ENCODE measurements at places on chromosomes 3 and 15.

DNA sequence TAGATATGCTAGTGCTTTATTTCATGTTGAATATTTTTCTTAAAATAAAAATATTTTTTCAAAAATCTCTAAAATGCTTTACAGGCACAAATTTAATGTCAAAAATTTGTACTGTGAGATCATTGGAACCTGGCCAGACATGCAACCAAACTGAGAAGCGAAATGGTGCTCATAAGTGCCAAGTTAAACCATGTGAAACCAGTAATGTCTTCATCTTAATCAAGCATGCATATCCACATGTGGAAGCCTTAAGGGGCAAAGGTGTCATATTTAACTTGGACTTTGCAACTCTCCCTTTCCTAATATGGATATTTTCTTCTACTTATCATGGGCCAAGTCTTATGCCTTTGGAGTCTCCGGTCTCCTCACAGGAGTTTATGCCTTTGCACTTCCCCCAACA, 208.9 kb upstream of the COL8A1 start:
- no peak for DNase-seq

DNA sequence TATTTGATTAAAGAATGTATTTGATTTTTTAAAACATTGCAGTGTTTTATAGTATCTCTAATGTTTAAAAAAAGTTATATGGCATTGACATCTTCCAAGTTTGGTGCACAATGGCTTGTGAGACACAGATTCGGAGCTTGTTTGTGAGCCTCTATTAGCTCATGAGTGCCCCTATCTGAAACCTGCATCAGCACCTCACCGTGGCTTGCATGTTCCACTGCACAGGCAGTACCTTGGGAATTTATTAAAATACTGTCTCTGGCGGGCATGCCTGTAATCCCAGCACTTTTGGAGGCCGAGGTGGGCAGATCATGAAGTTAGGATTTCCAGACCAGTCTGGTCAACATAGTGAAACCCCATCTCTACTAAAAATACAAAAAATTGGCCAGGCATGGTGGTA, 6.8 kb upstream of the RTP2 start:
- no peak for DNase-seq

GRCh38 chr15:58980351-58980939, 7.0 kb upstream of the RNF111 start:
- DNase-seq = peak; percentile 30

DNA sequence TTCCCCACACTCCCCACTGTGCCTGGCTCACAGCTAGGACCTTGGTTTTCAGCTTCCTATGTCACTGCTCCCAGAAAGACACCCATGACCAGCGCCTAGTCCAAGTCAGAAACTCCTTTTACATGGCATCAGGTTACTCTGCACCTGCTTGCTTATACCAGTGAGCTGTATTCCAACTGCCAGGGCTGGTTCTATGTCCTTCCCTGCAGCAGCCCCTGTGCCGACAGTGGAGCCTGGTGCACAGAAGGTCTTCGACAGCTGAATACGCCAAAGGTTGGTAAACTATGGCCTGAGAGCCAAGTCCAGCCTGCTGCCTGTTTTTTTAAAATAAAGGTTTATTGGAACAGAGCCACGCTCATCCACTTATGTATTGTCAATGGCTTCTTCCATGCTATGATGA, 102.5 kb downstream of the IQSEC1 start:
- no peak for DNase-seq

DNA sequence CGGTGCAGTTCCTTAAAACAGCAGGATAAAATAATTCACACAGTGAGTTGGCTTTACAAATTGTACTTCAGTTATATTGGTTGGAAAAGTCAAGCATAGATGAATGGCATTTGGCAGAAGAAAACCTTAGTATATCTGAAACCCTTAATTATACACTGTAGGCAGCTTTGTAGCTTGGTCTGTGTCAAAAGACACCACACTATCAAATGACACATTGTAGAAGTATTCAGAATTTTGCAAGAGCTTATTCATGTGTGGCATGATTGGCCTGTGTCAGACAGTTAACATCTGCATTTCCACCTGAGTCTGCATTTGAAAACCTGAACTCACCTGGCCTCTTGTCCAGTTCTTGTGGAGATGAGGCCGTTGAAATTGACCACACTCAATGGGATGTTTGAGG, 13.8 kb downstream of the TMEM266 start:
- DNase-seq = no peak

DNA sequence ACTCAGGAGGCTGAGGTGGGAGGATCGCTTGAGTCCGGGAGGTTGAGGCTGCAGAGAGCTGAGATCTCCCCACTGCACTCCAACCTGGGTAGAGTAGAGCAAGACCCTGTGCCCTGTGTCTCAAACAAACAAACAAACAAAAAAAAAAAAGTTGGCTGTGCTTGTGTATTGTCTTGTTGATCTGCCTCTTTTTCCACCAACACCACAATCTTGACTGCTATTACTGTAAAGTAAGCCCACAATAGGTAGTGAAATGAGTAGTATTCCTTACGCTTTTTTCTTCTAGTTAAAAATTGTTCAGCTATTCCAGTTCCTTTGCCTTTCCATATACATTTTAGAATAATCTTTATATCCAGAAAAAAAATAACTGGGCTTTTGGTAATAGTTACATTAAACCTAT, 35.5 kb downstream of the PTH1R start:
- DNase-seq = no peak

DNA sequence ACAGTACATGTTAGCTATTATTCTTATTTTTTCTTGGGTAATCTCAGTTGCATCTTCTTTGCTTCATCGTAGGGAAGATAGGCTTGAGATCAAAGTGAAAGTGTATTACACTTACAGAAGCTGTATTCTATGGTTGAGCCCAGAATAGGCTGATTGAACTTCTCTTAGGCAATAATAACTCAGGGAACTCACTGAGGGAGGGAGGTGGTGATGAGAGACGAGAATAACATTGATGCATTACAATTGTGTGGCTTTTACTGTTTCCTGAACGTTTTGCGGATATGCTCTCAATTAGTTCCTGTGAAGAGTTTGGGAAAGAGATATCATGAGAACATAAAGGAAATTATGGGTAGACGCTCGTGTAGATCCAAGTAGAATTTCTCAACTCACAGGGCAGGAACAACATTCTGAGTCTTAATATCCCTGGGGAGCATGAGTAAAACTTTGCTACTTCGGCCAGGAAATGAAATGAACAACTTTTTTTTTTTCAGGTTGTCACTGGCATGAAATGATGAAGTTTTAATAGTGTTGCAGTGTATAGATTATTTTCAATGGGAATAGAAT, 302.2 kb downstream of the TUSC7 start:
- DNase-seq = no peak

DNA sequence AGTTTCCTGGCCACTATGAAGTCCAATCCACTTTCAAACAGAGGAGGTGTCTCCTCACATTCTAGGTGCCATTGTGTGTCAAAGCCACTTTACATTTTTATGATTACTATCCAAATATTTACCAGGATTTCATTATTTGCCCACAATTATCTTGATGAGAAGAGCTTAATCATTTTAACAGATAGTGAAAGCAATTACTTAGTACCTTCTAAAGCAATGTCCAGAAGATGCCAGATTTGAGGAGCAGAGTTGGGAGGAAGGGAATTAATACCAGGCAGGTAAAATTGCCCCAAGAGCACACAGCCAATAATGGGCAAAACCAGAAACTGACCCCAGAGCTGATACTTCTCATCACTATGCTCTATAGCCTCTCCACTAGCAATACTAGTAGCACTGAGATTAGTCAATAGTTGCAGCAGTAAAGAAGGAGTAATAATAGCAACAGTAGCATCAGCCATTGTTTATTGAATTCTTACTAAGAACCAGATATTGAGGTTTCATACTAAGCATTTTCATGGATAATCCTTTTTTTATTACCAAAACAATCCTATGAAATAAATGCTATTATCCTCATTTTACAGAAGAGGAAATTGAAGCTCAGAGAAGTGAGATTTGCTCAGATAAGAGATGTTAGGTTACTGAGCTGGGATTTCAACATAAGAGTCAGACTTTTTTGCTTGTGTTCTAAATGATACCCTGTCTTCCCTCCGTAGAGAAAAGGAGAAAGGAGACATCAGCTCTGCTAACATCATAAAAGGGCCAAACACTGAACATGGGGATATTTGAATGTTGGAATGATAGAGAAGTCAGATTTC, 509.3 kb upstream of the CFAP20DC start:
- peak; percentile 83 for DNase-seq

- no peak for DNase-seq
Measured at GRCh38 chr3:8983026-8983425, 19.8 kb upstream of the RAD18 start.

GRCh38 chr3:188722963-188723362, 448.8 kb upstream of the TPRG1 start:
- no peak for DNase-seq

DNA sequence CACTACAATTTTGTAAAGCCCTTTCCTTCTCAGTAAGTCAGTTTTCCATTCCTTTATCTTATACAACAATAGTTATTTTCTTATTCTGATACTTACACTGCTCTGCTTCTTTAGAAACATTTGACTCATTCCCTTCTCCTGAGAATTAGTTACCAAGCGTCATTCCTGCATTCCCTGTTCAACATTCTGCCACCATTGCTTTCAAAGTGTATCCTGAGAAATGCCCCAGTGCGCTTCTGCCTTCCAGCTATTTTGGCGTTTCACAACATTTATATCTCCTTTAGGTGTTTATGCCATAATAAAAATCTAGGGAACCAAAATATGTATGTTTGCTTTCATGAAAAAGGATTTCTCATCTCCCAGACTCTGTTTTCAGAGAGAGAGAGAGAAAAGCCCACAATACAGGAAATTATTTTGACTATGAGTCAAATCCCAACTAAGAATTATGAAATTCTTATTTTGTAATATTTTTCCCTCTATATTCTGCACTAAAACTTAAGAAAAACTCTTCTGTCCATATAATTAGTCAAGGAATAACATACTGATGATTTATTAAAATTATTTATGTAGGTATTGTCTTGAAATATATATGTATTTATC, 118.2 kb upstream of the RAP2B start:
- no peak for DNase-seq

- no peak for DNase-seq
Measured at GRCh38 chr15:50128266-50128665, 9.2 kb upstream of the ATP8B4 start.

GRCh38 chr15:49696433-49696832, 75.6 kb downstream of the DTWD1 start:
- DNase-seq = no peak

- no peak for DNase-seq
Measured at GRCh38 chr3:160748787-160749186, 7.2 kb upstream of the PPM1L start.

- DNase-seq = no peak
Measured at GRCh38 chr3:100893590-100893989, 99.6 kb downstream of the ABI3BP start.

DNA sequence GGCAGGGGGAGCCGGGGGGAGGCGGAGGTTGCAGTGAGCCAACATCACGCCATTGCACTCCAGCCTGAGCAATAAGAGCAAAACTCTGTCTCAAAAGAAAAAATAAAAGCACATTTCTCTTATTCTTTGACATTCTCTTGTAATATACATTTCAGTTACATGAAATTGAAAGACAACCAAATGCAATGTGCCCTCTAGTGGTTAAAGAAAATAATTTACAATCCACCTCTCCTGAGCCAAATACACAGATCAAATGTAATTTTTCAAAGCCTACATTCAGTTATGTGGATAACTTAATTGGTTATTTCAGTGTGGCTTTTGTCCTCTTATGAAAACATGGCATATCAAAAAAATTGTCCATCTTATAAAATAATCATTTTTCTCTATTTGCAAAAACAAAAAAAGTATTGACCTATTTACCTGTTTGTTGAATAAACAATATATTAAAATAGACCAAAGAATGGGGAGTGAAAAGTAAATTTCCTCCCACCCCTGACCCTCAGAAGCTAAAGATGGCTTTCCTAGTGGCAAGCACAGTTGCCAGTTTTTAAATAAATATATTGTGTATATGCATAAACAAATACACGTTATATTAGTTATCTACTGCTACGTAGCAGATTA, 14.2 kb upstream of the U2SURP start:
- peak; percentile 3 for DNase-seq

GRCh38 chr3:175713268-175713667, 854.1 kb downstream of the NAALADL2 start:
- DNase-seq = no peak

DNA sequence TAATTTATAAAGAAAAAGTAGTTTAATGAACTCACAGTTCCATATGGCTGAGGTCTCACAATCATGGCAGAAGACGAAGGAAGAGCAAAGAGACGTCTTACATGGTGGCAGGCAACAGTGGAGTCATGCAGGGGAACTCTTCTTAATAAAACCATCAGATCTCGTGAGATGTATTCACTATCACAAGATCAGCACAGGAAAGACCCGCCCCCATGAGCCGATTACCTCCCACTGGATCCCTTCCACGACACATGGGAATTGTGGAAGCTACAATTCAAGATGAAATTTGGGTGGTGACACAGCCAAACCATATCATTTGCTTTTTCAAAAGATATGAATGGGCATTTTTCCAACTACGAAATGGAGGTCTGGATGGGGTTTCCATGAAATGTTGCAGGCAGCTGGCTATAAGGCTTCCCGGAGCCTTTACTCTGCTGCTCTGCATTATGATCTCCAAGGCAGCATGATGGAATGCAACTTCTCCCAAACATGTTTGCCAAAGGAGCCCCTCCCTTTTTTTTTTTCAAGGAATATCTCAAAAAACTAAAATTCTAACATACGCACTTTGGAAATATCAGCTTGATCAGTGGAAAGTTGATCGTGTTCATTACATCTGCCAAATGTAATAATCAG, 189.7 kb downstream of the MEX3B start:
- no peak for DNase-seq

DNA sequence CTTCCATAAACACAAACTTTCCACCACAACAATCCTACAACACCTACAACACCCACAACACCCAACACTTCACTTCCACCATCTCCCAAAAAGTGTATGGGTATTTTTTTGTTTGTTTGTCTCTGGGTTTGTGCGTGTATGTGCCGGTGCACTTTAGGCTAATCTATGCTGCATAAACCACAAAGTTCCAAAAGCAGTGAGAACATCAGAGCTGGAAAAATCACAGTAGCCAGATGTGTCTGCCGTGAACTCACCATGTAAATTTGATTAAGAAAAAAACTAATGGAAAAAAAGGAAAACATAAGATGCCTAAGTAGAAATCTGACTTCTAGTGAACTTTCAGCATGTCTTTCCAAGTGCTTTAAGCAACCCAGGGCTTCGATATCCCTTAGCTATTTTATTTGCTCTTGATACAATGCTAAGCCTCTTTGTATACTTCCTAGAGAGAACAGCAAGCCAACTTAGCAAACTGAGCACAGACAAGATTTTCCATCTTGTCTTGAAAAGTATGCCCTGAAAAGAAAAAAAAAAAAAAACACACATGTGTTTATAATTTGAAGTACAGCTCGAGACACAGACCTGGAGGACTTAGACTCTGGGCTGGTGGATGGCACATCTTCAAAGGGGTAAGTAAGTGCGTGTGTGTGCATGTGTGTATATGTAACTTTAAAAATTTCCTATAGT, 91.4 kb downstream of the WWTR1 start:
- DNase-seq = no peak
